Activated B cell treated with CpG ODN at 0.5 μM for 24 hours (primary cell): ENCODE measurements at places on chromosomes 2 and 18. TPM values are rescaled to one million over a fixed set of nuclear protein-coding genes. Genes with fewer than 3 reads are reported as not detected.

The DPYSL5 gene
- not detected in 2 replicates for total RNA-seq

The FBXO15 gene
- 0.69 and 0.98 TPM in 2 replicates for total RNA-seq

The TTLL4 gene
- 36.0 and 37.2 TPM in 2 replicates for total RNA-seq

The OTOS gene
- not detected in 2 replicates for total RNA-seq

DNA sequence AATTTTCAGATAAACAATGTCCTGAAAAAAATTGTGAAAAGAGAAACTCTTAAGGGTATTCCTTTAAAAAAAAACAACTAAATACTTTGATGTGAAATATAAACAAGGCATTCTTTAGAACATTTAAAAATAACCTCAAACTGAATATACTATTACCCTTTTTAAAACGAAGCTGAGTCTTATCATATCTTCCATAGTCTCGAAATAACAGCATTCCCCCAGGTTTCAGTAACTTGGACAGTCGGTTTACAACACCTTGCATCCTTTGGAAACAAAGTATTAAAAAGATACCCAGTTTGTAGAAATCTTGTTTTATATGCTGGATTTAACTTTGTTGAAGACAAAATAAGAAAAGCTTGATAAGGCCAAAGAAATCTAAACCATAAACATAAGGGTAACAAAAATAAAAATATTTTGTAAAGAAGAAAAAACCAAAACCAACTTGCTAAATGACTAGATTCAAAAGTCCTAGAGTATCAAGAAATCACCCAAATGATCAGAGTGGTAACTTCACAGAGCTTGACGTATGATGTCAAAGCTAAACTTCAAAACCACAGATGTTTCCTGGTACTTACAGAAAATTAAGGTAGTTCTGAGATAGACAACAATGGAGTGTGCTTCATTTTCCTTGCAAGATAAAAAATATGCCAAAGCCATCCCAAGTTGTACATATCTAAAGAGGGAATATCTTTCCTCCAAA lies 107.8 kb downstream of the METTL8 start:
- peaks cover 87% of the 10 kb centered on the region for H3K4me1 ChIP-seq
- no peak for DNase-seq
- peak overlapping the region; percentile 82 for H3K4me3 ChIP-seq
- peaks cover 5% of the 10 kb centered on the region for H3K36me3 ChIP-seq
- H3K27me3 ChIP-seq: no peaks in the 10 kb centered on the region

The CCL20 gene
- total RNA-seq: not detected in 2 replicates

The M1AP gene
- total RNA-seq: not detected in 2 replicates

The CXCR4 gene
- total RNA-seq: 200 and 213 TPM in 2 replicates

DNA sequence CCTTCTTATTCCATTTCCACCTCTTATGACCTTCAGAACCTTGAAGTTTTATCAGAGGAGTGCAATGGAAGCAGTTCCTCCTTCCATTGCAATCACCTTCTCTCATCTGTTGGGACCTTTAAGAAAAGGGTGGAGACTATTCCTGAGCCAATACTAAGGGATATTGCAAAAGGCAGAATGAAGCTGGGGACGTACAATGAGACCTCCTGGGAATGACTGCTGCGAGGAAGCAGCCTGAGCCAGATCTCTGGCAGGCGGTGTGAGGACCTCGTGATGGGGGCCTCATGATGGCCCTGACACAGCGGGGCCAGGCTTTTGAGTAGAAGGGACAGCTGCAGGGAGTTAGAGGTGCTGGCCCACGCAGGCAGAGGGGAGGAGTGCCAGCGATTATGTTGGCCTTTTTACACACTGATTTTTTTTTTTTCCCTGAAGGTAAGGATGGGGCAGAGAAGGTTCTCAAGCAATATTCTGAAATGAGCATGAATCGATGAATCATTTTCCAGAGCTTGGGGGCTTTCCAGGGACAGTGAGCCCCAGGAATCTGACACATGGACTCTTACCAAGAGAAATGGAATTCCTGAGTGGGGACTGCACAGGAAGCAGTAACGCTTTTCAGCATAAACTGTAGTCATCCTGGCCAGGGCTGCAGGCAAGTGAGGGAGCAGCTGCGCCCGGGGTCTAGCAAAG lies 40.0 kb upstream of the LAPTM4A start:
- H3K36me3 ChIP-seq: no peaks in the 10 kb centered on the region
- H3K4me1 ChIP-seq: no peaks in the 10 kb centered on the region
- no peak for DNase-seq
- peaks cover 25% of the 10 kb centered on the region for H3K27me3 ChIP-seq

- no peak overlapping the region for H3K27ac ChIP-seq
- H3K4me1 ChIP-seq: no peaks in the 10 kb centered on the region
- no peaks in the 10 kb centered on the region for H3K36me3 ChIP-seq
Measured at GRCh38 chr2:6975988-6976387, 58.8 kb downstream of the RNF144A start.

The VWA3B gene
- total RNA-seq: not detected in 2 replicates

DNA sequence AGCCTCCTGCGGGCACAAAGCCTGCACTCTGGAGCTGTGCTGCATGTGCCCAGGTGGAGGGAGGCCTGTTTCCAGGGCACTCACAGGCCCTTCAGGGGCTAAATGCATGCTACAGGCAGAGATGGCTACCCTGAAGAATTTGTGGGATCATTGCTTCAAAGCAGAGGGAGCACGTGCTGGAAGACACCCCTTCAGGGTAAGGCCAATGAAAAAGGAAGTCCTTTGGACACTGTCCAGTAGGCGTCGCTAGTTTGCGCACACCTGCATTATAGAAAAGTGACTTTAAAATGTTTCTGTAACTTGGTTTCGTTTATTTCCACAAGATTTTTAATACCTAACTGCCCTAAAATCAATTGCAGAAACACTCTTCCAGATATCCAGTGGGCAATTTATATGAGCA lies 325.3 kb downstream of the ZNF516 start:
- no peak overlapping the region for H3K27ac ChIP-seq
- H3K4me1 ChIP-seq: no peaks in the 10 kb centered on the region
- no peak overlapping the region for H3K4me3 ChIP-seq
- H3K27me3 ChIP-seq: no peaks in the 10 kb centered on the region
- no peaks in the 10 kb centered on the region for H3K36me3 ChIP-seq

DNA sequence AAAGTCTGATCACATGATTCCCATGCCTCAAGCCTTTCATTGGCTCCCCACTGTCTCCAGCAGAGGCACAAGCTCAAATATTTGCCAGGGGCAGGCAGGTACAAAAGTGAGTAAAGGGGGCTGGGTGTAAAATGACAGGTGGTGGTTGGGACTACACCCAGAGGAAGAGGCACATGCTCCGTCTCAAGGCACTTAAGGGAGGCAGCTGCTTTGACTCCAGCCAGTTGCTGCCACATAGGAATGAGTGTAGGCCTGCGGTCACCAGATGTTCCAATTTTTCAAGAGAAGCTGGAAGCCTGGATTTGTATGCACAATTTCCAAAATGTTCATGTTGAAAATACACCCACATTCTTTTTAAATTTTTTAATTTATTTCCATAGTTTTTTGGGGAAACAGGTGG lies 164.4 kb downstream of the UPP2 start:
- no peak overlapping the region for H3K27ac ChIP-seq
- no peaks in the 10 kb centered on the region for H3K36me3 ChIP-seq
- H3K4me1 ChIP-seq: no peaks in the 10 kb centered on the region
- no peak overlapping the region for H3K4me3 ChIP-seq
- DNase-seq: no peak

GRCh38 chr2:219680958-219681693 lies 53.7 kb downstream of the SLC4A3 start:
- H3K36me3 ChIP-seq: no peaks in the 10 kb centered on the region
- H3K27me3 ChIP-seq: peaks cover 14% of the 10 kb centered on the region
- H3K4me3 ChIP-seq: no peak overlapping the region
- H3K27ac ChIP-seq: no peak overlapping the region
- peaks cover 14% of the 10 kb centered on the region for H3K4me1 ChIP-seq
- no peak for DNase-seq

The SERPINB11 gene
- total RNA-seq: not detected in 2 replicates

GRCh38 chr2:6452702-6453481 lies 412.8 kb downstream of the CMPK2 start:
- no peaks in the 10 kb centered on the region for H3K27me3 ChIP-seq
- DNase-seq: no peak
- no peak overlapping the region for H3K4me3 ChIP-seq
- no peak overlapping the region for H3K27ac ChIP-seq
- no peaks in the 10 kb centered on the region for H3K4me1 ChIP-seq

- H3K36me3 ChIP-seq: no peaks in the 10 kb centered on the region
- peaks cover 11% of the 10 kb centered on the region for H3K27me3 ChIP-seq
- no peak overlapping the region for H3K27ac ChIP-seq
- H3K4me3 ChIP-seq: no peak overlapping the region
- no peaks in the 10 kb centered on the region for H3K4me1 ChIP-seq
- no peak for DNase-seq
Measured at GRCh38 chr2:239539083-239539775, 138.4 kb upstream of the HDAC4 start.

DNA sequence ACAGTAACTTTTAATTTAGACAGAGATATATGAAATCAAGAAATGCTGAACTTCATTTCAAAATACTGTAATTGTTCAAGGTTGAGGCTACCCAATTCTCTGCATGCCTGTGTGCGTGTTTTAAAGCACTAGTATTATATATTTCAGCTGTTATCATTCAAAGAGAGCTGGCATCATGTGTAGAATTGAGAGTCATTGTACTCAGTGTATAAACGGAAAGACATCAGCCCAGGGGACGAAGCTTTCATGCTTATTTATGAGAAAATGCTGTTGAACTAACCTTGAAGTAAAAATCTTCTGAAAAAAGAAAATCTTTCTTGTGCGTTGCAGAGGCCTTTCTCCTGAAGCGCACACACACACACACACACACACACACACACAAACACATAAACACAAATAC lies 48.4 kb downstream of the MYCN start:
- no peaks in the 10 kb centered on the region for H3K36me3 ChIP-seq
- H3K4me3 ChIP-seq: no peak overlapping the region
- DNase-seq: no peak
- no peaks in the 10 kb centered on the region for H3K27me3 ChIP-seq

The HSBP1L1 gene
- total RNA-seq: 0.98 and 2.5 TPM in 2 replicates

- no peak overlapping the region for H3K4me3 ChIP-seq
- H3K27me3 ChIP-seq: no peaks in the 10 kb centered on the region
- DNase-seq: no peak
Measured at GRCh38 chr2:1521191-1521877, 108.1 kb downstream of the TPO start.

DNA sequence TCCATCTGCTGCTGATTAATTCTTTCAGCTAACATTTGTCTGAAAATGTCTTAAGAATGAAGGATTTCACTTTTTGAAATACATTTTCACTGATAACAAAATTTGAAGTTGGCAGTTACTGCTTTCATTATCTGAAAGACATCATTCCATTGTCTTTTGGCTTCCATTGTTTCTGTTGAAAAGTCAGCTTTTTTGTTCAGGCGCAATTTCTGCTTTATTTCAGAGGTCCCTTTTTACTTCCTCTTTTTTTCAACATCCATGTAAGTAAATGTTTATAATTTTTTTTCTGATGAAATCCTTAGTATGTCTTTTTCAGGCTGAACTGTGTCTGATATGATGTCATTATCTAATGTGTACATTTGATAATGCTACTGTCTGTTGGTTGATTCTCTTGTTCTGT lies 184.2 kb downstream of the RND3 start:
- no peaks in the 10 kb centered on the region for H3K4me1 ChIP-seq
- H3K27me3 ChIP-seq: no peaks in the 10 kb centered on the region
- DNase-seq: no peak
- no peaks in the 10 kb centered on the region for H3K36me3 ChIP-seq
- H3K4me3 ChIP-seq: no peak overlapping the region

The KYNU gene
- total RNA-seq: 43.8 and 48.0 TPM in 2 replicates

The RETREG2 gene
- total RNA-seq: 60.5 and 78.6 TPM in 2 replicates

DNA sequence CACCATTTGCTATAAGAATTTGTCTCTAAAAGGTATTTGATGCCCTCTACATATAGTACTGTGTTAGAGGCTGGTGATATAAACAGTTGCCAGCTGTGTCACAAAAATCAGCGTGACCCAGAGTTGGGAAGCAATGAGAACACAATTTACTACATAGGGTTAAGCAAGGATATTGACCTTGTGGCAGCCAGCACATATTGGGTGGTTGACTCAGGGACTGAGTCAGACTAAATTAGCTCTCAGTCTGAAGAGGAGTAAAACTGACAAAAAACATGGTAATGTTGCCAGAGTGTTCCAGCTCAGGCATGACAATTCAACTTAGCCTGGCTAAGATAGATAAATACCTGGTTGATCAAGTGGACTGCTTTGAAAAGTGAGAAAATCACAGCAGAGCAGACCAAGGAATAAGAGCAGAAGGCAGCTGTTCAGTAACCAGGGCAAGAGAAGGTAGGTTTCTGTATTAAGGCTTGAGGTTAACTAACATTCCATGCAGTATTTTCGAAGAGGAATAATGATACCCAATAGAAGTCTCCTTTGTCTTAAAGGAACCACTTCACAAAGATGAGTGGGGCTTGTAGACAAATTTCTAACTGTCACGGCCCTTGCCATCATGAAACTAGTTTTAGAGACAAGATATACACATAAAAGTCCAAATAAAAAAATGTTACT lies 108.2 kb upstream of the ERBB4 start:
- no peaks in the 10 kb centered on the region for H3K36me3 ChIP-seq
- H3K27ac ChIP-seq: no peak overlapping the region
- H3K4me1 ChIP-seq: no peaks in the 10 kb centered on the region
- H3K27me3 ChIP-seq: peaks cover 6% of the 10 kb centered on the region
- no peak for DNase-seq
- H3K4me3 ChIP-seq: no peak overlapping the region

DNA sequence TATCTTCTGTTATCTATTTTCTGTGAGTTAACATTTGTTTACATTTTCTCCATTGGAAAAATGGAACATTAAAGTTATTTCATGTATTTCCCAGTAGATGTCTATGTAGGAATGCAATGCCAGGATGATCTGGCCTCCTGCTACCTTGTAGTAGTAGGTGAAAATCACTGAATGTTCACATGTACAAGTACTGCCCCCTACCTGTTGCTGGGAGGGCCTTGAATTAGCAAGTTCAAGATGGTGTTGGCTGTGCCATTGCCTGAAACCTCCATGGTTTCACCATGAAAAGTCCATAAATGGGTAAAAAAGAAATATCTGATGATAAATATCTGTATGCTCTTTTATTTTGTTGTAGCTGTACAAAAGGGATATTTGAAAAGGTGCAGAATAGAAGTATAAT lies 30.7 kb downstream of the XRCC5 start:
- DNase-seq: no peak
- H3K4me3 ChIP-seq: no peak overlapping the region
- H3K27me3 ChIP-seq: no peaks in the 10 kb centered on the region
- no peak overlapping the region for H3K27ac ChIP-seq

DNA sequence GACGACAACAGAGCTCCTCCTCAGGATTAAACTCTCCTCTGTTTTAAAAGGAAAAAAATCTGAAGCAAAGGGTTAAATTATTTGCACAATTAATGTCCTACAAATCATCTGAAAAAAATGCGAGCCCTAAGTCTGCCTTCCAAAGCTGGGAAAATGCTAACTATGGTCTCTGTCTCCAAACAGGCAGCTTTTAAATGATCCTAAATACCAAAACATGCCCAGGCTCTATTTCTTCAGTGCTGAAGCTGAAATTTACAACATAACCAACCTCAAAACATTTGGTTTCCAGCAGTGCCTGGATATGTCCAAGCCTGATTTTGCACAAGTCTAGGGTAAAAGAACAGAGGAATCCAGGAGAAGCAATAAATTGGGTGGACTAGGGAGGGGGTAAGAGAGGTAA lies 57.2 kb downstream of the LBH start:
- H3K27me3 ChIP-seq: no peaks in the 10 kb centered on the region
- no peak for DNase-seq
- no peaks in the 10 kb centered on the region for H3K36me3 ChIP-seq

- H3K36me3 ChIP-seq: peaks cover 4% of the 10 kb centered on the region
- no peak for DNase-seq
- no peaks in the 10 kb centered on the region for H3K27me3 ChIP-seq
- H3K4me1 ChIP-seq: peaks cover 37% of the 10 kb centered on the region
Measured at GRCh38 chr2:27956888-27957287, 66.4 kb downstream of the BABAM2 start.
